ENCODE measurements at places on chromosomes 4 and X. TPM values are rescaled to one million over a fixed set of nuclear protein-coding genes. Genes with fewer than 3 reads are reported as not detected.
A peak's percentile ranks its signal among the peaks of the same experiment; 100 is the strongest.

Gene SPANXA2
- total RNA-seq, result not detected

Gene ARR3
- total RNA-seq, result not detected

Gene GABRG1
- total RNA-seq, result not detected

Gene STEEP1
- total RNA-seq, result 26.2 TPM

Gene FAT1
- 395 TPM for total RNA-seq

Gene INTU
- 6.0 TPM for total RNA-seq

Gene ANKRD37
- total RNA-seq, result 5.3 TPM

Gene ZIC3
- total RNA-seq, result not detected

GRCh38 chr4:42543762-42544161 lies 113.1 kb downstream of the ATP8A1 start:
- H3K4me3 ChIP-seq, result no peak overlapping the region
- no peaks in the 10 kb centered on the region for H3K27me3 ChIP-seq
- H3K4me1 ChIP-seq, result peaks cover 30% of the 10 kb centered on the region
- no peak for DNase-seq
- H3K36me3 ChIP-seq, result no peaks in the 10 kb centered on the region

DNA sequence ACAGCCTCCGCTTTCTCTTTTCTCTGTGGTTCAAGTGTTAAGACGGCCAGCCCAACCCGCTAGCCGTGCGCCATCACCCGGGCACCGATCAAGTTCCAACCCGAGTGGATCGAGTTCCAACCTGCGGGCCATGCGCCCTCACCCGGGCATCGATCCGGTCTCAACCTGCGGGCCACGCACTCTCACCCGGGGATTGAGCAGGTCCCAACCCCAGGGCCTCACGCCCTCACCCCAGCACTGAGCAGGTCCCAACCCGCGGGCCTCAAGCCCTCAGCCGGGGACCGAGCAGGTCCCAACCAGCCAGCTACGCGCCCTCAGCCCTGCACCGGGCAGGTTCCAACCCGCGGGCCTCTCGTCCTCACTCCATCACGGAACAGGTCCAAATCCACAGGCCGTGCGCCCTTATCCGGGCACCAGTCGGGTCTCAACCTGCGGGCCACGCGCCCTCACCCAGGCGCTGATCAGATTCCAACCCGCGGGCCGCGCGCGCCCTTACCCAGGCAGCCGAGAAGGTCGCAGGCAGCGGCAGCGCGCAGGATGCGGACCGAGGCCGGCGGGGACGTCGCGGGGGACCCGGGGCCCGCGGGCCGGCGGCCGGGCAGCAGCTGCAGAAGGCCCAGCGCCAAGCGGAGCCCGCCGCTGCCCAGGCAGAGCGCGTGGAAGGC lies 443 bp downstream of the GPR143 start:
- H3K27me3 ChIP-seq, result peaks cover 2% of the 10 kb centered on the region
- H3K4me3 ChIP-seq, result no peak overlapping the region
- no peaks in the 10 kb centered on the region for H3K36me3 ChIP-seq

GRCh38 chrX:33840176-33840575 lies 291.9 kb downstream of the FAM47A start:
- no peaks in the 10 kb centered on the region for H3K4me1 ChIP-seq
- H3K27me3 ChIP-seq, result no peaks in the 10 kb centered on the region
- no peak for DNase-seq
- no peaks in the 10 kb centered on the region for H3K36me3 ChIP-seq

GRCh38 chrX:46543441-46543840 lies 1.8 kb downstream of the ZNF674 start:
- no peak for DNase-seq
- peaks cover 25% of the 10 kb centered on the region for H3K4me1 ChIP-seq
- no peaks in the 10 kb centered on the region for H3K27me3 ChIP-seq

DNA sequence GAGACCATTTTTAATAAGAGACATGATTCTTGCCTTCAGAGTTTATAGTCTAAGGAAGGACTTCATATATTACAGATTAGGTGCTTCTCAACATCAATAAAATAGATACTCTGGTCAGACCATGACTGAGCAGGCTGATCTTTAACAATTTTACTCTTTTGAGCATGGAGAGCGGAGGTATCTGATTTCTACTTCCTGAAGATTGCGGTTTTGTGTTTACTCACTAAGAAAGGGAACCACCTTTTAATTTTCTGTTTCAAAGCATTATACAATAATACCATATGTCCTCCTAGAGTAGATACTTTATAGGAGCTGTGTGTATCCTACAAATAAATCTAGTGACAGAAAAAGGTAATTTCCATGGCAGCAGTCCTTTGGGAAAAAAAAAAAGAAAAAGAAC lies 12.5 kb downstream of the MORC4 start:
- no peaks in the 10 kb centered on the region for H3K27me3 ChIP-seq
- H3K36me3 ChIP-seq, result peaks cover 15% of the 10 kb centered on the region
- DNase-seq, result no peak
- no peak overlapping the region for H3K27ac ChIP-seq
- H3K4me1 ChIP-seq, result no peaks in the 10 kb centered on the region

DNA sequence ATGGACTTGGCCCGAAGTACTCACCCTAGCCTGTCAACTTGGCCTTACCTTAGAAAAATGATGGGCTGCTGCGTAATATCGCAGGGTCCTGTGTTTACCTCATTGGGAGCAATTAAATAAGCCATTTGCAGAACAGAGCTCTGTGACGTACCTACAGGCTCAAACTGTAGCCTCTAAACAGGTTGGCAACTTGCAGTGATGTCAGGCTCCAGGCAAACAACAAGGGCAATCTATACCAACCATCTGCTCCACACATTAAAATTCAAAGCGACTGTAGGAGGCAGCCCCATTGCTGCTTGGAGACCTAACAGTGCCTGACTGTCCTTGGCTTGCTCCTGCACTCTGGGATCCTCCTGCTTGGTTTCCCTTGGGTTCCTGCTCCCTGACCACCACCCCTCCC lies 17.2 kb downstream of the VGLL1 start:
- no peak overlapping the region for H3K4me3 ChIP-seq
- no peaks in the 10 kb centered on the region for H3K4me1 ChIP-seq
- no peaks in the 10 kb centered on the region for H3K36me3 ChIP-seq
- no peak for DNase-seq

DNA sequence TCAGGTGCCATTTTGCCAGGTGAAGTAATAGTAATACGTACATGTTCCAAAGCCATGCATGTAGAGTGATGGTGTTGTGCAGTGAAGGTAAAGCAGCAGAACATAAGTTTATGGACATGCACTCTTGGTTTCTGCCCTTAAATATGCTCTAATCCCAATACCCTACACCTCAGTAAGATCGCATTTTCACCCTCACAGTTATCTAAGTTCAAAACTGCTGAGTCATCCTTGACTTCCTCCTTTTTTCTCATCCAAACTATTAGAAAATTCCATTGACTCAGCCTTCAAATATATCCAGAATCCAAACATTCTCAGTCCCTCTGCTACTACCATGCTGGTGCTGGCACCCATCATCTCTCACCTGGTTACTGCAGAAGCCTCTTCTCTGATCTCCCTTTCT lies 652.9 kb upstream of the IGFBP7 start:
- H3K36me3 ChIP-seq, result no peaks in the 10 kb centered on the region
- no peaks in the 10 kb centered on the region for H3K4me1 ChIP-seq
- no peak for DNase-seq
- no peak overlapping the region for H3K4me3 ChIP-seq

DNA sequence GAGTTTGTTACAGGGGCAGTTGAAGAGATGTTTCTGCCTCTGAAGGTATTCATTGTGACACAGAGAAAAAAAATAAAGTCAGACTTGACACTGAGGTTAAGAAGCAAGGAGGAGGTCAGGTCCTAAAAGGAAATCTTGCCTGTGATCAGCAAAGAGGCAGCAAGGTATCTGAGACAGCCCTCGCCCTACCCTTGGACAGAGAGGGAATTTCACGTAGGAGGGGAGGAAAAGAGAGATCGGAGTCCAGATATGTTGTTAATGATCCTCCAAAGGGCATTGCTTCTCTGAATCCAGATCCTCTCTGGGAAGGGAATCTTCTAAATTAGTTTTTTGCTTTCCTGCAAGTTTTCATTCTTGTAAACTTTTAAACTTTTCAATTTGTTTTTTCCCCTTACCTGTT lies 15.3 kb upstream of the PRR27 start:
- H3K27me3 ChIP-seq, result no peaks in the 10 kb centered on the region
- DNase-seq, result no peak
- no peaks in the 10 kb centered on the region for H3K36me3 ChIP-seq
- H3K27ac ChIP-seq, result no peak overlapping the region
- H3K4me1 ChIP-seq, result no peaks in the 10 kb centered on the region

DNA sequence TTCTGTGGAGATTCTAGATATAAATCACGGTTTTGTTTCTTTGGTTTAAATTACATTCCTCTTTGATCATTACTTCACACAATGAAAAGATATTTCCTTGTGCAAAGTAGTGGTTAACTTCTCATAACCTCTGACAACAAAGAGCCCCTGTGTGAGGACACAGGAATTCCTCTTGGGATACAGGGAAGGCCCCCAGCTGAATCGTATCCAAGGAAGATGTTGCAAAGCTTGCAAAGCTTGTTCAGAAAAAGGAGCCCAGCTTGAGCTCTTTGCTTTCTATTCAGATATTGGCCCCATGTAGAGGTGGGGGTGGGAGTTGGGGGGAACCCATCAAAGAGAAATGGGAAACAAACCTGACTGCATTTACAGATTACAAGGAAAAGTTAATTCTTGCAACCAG lies 145.7 kb downstream of the RELL1 start:
- no peak overlapping the region for H3K4me3 ChIP-seq
- H3K4me1 ChIP-seq, result no peaks in the 10 kb centered on the region
- DNase-seq, result no peak
- no peak overlapping the region for H3K27ac ChIP-seq
- H3K27me3 ChIP-seq, result no peaks in the 10 kb centered on the region
- no peaks in the 10 kb centered on the region for H3K36me3 ChIP-seq

GRCh38 chr4:1218634-1219565 lies 30.0 kb downstream of the CTBP1 start:
- DNase-seq, result no peak
- peaks cover 2% of the 10 kb centered on the region for H3K4me1 ChIP-seq
- peak overlapping the region; percentile 38 for H3K27ac ChIP-seq
- no peaks in the 10 kb centered on the region for H3K27me3 ChIP-seq

DNA sequence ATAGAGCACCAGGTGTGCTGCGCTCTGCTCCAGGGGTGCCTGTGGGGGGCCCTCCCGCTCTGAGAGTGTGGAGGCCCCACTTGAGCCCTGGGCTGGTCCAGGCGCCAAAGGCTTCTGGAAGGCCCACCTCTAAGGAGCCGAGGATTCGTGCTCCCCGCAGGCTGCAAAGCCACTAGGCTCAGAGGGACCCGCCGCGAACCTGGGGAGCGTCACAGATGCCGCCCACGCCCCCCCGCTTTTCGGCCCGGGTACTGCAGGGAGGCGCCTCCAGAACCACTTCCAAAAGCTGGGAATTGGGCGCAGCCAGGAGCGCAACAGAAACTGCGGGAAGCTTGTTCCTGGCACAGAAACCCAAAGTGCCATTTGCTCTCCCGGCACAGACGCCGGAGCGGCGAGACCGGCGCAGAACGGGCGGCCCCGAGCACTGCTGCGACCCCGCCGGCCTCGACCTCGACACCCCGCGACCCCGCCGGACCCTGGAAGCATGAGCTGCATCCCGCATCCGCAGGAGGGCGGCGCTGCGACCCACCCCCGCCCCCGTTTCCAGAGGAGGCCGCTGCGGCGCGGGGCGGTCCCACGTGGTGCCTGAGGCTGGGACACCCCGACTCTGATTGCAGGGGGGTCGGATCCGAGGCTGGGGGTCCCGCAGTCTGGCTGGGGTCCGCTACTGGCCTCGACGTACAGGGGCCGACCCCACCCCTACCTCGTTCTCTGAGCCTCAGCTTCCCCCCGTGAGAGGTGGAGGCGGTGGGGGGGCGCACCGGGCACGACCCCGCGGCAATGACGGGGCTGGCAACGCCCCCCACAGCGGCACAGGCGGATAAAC lies 30.8 kb downstream of the CPLX1 start:
- no peak for DNase-seq
- H3K27ac ChIP-seq, result no peak overlapping the region
- H3K4me3 ChIP-seq, result no peak overlapping the region
- no peaks in the 10 kb centered on the region for H3K36me3 ChIP-seq
- no peaks in the 10 kb centered on the region for H3K27me3 ChIP-seq
- no peaks in the 10 kb centered on the region for H3K4me1 ChIP-seq

- H3K27ac ChIP-seq, result peak overlapping the region; percentile 7
- peaks cover 52% of the 10 kb centered on the region for H3K4me1 ChIP-seq
- no peak for DNase-seq
- no peaks in the 10 kb centered on the region for H3K27me3 ChIP-seq
- no peaks in the 10 kb centered on the region for H3K36me3 ChIP-seq
Measured at GRCh38 chrX:109345856-109346255, 136.0 kb downstream of the GUCY2F start.

DNA sequence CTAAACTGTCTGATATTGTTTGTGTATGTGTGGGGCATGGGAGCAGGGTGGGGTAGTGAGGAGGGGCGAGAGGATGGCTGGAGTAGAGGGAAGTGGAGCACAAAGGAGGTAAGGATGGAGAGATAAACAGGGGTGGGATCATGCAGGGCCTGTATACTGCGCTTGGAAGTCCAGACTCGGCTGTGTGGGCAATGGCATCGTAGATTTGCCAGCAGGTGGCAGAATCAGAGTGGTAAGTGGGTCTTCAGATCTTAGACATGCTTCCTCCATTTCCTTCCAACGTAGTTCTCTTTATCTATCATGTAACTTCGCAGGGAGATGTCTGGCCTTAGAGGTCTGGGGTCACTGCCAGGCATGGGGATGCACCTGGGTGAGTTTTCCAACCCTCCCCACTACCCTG lies 155.5 kb downstream of the PDGFRA start:
- no peak overlapping the region for H3K4me3 ChIP-seq
- no peaks in the 10 kb centered on the region for H3K27me3 ChIP-seq
- H3K4me1 ChIP-seq, result no peaks in the 10 kb centered on the region
- no peak for DNase-seq
- no peak overlapping the region for H3K27ac ChIP-seq
- no peaks in the 10 kb centered on the region for H3K36me3 ChIP-seq

- H3K27ac ChIP-seq, result no peak overlapping the region
- H3K36me3 ChIP-seq, result peaks cover 27% of the 10 kb centered on the region
- DNase-seq, result no peak
- H3K4me3 ChIP-seq, result no peak overlapping the region
- H3K4me1 ChIP-seq, result no peaks in the 10 kb centered on the region
Measured at GRCh38 chr4:24820541-24820940, 25.2 kb downstream of the SOD3 start.

DNA sequence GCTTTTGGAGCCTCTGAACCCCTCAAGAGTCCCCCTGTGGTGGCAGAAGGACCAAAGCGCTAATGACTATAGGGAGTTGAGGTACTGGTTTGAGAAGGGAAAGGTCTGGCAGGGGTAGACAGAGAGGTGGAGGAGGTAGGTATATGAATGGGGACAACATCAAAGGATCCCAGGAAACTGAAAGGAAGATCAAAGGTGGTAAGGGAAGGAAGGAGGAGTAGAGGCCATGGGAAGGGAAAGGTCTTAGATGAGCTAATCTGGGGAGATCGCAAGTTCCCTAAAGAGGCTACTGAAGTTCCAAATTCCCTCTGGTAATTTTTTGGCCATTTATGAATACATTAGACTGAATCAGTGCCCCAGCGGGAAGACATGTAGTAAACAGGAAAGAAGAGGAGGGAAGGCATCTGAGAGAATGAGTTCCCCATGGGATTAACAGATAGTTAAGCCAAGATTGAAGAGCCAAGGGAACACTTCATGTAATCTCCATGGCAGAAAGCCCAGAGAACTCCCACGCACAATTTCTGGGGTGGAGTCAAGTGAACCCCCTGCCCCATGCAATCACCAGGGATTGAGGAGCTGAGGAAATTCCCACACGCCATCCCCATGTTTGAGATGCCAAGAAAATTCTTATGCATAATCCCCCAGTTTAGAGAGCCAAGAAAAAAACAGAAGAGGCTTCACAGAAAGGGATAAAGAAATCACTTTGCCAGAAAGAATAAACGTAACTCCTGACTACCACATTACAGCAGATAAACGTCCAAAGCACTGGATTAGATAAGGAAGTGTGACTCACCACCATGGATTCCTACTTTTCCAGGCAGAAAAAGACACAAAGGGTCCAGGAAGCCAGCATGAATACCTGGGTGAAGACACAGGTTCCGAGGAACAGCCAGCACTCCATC lies 25.8 kb downstream of the ZNF630 start:
- no peak overlapping the region for H3K4me3 ChIP-seq
- H3K4me1 ChIP-seq, result no peaks in the 10 kb centered on the region
- DNase-seq, result no peak
